Stimulated activated CD4-positive, alpha-beta T cell treated with anti-CD3 and anti-CD28 coated beads, Interleukin-15, amount 100 ng/mL, for 1 hour (primary cell): ENCODE measurements at places on chromosomes 12 and 14.
A peak's percentile ranks its signal among the peaks of the same experiment; 100 is the strongest.

DNA sequence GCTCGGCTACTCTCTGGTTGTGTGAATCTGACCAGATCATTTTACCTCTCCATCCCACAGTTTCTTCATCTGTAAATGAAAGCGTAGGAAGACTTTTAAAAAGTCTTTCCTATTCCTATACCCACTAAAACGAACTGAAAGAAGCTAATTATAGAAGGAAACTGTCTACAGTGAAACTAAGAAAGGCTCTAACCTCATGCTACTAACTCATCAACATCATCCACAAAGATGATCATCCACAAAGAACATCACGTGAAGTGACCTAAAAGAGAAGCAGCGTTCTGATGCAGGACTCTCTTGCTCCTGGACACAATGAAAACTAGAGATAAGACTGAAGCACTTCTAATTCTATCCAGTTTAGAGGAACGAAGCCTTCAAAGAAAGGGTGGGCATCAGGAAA, 58.5 kb upstream of the OSBPL8 start:
- no peak for DNase-seq

- no peak for DNase-seq
Measured at GRCh38 chr12:48388938-48389337, 38.2 kb upstream of the ZNF641 start.

- DNase-seq = no peak
Measured at GRCh38 chr12:26702741-26703140, 130.3 kb downstream of the ITPR2 start.

DNA sequence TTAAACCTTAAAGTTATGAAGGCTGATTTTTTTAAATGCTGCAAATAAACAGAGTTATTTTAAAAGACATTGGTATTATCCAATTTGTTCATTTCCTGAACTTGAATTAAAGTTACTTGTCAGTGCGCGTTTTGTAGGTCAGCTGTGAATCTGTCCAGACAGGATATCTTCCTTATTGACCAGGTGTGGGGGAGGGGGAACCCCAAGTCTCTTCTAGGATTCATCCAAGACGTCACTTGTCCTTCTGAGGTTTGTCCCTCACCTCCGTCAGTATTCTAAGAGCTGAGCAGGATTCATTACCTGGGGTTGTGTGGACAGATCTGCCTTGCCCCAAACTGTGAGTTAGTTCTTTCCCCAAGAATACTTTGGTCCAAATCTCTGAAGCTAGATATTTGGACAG, 8.8 kb upstream of the PRIMA1 start:
- DNase-seq = no peak

DNA sequence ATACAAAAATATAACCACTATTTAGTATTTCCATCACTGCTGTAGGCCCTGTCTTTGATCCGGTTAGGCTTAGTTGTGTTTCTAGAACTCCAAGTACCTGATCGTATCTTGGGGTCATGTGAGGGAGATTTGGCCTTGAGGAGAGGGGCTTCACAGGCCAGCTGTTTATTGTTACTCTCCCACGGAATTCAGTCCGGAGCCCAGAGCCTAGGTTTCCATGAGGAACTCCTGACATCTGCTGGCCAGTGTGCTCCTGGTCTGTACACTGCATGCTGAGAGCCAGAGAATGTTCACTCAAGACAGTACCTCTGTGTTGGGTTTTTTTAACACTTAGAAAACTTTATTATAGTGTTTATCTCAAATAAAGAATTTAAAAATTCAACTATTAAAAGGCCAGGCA, 341.0 kb upstream of the TMEM132C start:
- no peak for DNase-seq

DNA sequence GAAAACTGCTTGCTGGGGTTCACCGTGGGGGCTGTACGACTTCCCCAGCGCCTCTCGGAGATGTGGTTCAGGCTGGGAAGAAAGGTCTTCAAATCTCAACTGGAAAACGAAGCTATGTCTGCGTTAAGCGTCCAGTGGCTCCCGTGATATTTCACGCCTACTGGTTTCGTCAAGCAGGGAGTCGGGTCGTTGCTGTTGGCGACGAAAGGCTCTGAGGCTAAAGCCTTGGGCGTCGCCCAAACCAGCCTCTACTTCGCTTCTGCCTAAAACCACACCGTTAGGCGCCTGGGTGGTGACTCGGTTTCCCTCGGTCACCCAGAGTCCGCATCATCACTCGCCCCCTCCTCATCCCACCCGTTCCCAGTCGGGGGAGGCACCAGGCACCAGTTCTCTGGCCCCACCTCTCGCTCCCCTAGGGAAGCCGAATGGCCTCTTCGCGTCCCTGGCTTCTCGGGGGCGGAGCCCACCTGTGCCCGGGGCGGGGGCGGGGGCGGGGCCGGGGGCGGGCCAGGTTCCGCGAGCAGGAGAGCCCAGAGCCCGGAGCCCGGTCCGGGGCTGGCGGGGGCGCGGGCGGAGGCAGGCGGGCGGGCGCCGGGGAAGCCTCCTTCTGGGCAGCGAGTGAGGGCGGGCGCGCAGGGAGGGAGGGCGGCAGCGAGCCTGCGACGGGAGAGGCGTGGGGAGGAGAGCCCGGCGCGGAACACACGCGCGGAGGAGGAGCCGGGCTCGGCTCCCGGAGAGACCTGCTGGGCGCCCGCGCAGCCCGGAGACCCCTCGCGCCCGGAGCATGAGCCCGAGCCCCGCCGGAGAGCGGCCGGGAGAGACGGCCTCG, at the start of gene B4GALNT3:
Gene B4GALNT3, plus strand, starts transcription at position 510 of the 829 bp plus-strand sequence. CDS start 438 bp downstream, outside the sequence.
- DNase-seq = no peak

- no peak for DNase-seq
Measured at GRCh38 chr12:132812631-132813305, 15.9 kb downstream of the GOLGA3 start.

DNA sequence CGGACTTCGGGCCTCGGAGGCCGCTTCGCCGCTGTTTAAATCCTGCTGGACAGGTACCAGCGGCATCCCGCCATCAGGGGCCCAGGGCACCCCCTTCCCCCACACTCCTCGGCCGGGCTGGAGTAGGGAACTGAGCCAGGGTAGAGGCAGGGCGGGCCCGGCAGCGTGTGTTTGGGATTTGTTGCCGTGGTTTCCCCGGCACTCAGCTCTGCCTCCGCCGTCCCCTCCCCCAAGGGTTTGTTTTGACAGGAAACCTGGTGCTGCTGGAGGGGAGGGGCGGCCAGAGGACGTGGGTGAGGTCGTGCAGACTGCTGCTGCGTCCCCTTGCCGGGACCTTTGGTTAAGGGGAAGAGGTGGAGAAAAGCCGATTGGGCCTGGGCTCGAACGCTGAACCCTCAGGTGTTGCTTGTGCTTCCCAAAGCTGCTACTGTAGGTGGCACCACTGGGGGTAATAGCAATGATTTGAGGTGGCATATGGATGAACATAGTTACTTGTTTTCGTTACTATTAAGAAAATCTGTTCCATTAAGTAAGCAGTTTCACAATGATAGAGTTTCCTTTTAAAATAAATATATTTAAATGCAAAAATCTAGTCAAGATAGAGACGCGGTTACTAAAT, 778 bp downstream of the TCP11L2 start:
- DNase-seq = peak; percentile 81

- DNase-seq = no peak
Measured at GRCh38 chr12:44294649-44295048, 458.8 kb downstream of the TMEM117 start.

DNA sequence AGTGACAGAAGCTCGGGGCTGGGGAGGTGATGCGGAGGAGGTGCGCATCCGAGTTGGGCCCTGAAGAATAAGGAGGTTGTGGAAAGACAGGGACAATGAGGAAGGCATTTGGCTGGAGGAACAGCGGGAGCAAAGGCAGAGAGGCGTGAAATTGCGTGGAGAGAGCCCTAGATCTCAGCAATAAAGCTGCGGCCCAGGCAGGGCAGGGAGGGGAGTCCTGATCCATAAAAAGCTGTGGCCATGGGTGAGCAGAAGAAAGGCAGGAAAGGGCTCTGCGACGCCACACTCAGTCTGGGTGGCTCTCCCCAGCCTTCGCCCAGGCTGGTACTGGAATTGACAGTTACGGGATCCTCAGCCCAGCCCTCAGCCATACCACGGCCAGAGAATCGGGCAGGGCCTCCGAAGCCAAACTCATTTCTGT, 2.2 kb downstream of the FIGNL2 start:
- no peak for DNase-seq

GRCh38 chr14:64732536-64733120, 28.4 kb downstream of the PLEKHG3 start:
- DNase-seq = no peak

- DNase-seq = no peak
Measured at GRCh38 chr14:101464984-101465794, 96.1 kb upstream of the DIO3 start.

GRCh38 chr14:91138511-91139359, 24.9 kb downstream of the DGLUCY start:
- no peak for DNase-seq

DNA sequence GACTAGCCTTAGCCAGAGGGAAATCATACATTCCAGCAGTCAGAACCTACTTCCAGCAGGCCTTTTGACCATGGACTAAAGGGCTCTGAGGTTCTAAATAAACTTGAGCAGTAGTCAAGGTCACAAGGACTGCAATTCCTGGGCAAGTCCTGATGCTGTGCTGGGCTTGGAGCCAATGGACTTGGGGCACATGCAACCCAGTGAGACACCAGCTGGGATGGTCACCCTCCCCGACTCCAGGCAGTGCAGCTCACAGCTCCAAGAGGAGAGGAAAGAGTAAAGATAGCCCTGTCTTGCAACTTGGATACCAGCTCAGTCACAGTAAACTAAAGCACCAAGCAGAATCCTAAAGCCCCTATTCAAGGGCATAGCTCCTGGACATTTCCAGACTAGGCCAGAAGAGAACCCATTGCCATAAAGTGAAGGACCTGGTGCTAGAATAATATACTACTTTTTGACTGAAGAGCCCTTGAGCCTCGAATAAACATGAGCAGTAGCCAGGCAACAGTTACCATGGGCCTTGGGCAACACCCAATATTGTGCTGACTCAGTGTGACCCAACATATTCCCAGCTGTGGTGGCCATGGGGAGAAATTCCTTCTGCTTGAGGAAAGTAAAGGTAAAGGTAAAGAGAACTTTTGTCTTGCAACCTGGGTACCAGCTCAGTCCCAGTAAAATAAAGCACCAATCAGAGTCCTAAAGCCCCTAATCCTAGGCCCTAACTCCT, 226.2 kb upstream of the CLEC14A start:
- DNase-seq = no peak

GRCh38 chr14:24794644-24795305, 160.8 kb upstream of the GZMB start:
- no peak for DNase-seq

DNA sequence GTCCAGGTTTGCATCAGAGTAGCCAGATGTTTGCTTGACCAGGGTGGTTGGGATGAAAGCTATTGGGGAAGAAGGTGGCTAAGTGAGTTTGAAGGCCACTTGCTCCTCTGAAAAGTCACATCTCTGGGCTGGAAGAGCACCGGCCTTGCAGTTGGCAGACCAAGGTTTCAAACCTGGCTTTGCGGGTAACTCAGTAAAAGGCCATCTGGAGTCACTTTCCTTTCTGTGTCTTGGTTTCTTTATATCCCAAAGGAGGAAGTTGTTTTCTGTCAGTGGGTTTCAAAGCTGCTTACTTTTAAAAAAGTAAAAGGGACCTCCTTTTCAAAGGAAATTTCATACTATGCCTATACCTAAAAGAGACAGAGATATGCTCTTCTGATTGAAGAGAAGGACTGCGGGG, 26.2 kb upstream of the CMA1 start:
- DNase-seq = no peak

GRCh38 chr12:53498235-53498630, 1.0 kb downstream of the MAP3K12 start:
- no peak for DNase-seq

DNA sequence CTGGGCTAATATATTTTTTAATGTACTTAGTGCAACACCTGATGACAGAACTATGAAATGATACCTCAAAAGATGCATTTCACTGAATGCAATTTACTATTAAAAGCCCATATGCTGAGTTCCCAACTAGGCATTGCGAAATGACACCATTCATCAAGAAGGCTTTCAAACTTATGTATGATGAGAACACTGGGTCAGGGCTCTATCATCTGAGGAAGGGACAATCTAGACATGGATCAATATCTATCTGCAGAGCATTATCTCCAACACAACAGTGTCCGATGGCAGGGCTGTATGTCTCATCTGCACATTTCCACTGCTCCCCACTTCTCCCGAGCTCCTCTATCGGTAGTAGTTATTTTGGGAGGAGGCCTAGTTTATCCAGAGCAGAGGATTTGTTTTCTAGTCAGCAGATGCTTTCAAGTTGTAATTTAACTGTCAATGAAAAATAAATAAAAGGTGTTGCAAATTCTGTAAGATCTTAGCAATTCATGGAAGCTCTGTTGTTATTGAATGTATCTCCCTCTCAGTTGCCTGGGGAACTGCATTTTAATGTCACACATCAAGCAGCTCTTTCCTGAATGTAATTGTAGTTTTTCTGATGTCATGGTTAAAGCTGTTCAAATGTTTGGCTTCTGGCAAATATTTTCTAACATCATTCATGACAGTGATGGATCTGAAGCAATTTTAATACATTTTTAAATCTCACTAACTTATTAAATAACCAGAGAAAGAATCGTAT, 7.4 kb upstream of the GCH1 start:
- no peak for DNase-seq

DNA sequence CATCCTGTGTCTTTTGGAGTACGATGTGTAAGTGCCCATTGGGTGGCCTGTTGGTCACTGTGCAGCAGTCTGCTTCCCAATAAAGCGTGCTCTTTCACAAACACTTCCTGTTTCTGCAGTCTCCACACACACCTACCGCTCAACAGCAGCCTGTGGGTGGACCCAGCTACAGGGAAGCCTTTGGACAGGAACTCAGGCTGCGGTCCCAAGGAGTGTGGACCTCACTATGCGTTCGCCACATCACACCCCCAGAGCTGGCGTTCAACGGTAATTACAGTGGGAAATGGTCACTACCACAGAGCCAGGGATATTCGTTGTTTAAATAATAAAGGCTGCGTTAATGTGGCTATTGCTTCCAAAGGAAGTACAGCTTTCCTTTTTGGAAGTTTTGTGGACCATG, 16.2 kb downstream of the PSMC1 start:
- DNase-seq = no peak

DNA sequence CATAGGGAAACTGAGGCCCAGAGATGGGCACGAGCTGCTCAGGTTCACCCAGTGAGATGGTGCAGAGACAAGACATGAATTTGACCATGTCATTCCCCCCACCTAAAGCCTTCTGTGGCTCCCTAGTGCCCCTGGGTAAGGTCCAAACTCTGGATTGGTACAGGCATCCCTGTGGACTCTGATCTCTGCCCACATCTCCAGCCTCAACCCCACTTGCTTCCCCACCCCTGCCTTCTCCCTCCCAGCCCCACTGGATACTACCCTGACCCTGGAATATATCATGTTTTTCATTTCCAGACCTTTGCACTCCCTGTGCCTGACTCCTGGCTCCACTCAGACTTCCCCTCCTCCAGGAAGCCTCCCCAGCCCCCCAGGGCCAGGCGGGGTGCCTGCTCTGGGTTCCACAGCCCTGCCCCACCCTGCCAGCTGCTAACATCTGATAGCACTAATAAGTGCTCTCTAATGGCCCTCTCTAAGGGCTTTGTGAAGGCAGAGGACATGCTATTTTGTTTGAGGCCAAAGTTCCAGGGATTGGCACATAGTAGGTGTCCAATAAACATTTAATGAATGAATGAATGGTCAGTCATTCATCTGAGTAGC, 1.1 kb upstream of the SDSL start:
- DNase-seq = no peak
